Activated CD4-positive, alpha-beta T cell treated with anti-CD3 and anti-CD28 coated beads, Interleukin-2, amount 10 ng/mL, durations not matched to agents 7 days and 5 days (primary cell): ENCODE measurements at places on chromosomes 12 and 14.

- DNase-seq, result no peak
Observed at GRCh38 chr14:65620195-65620594, 207.7 kb downstream of the FUT8 start.

DNA sequence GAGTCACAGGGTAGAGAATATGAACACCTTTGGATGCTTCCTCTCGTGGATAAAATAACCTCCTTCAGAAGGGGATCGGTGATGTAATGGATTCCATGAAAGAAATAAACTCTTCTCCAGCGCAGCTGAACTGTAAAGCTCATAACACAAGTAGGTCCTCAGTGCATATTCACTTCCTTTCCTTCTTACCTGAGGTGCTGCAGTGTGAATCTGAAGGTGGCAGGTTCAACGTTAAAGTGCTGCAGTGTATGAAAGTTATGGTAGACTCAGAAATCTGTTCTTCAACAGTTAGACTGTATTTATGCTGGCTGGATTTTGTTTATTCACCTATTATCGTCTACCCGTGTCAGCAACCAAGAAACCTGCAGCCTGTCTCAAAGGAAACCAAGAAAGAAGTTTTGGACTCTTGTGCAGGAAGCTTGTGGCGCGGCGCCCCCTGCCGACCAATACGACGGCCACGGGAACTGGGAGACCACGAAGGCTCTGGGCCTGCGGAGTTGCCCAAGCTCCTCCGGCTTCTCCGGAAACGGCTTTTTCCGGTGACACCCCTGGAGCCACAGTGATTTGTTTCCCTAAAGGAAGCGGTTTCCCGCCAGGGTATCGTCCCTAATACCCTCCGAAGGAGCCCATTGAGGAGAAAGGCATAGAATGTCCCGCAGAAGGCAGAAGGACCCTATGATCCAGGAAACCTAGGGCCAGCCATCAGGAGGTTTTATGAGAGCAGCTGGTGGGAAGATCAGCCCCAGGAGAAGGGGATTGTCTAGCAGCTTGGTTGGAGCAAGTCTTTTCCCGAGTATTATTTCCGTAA, 17.6 kb upstream of the RNASE3 start:
- peak; percentile 81 for DNase-seq

- DNase-seq, result no peak
Observed at GRCh38 chr14:24098927-24099813, 5.1 kb downstream of the PCK2 start.

- DNase-seq, result no peak
Observed at GRCh38 chr14:105528586-105529318, 2.4 kb downstream of the TMEM121 start.

GRCh38 chr12:130933269-130933995, 20.3 kb upstream of the ADGRD1 start:
- DNase-seq, result no peak

GRCh38 chr14:98935921-98936320, 336.1 kb downstream of the BCL11B start:
- DNase-seq, result no peak

- no peak for DNase-seq
Observed at GRCh38 chr12:103886195-103886797, 43.9 kb upstream of the HSP90B1 start.

DNA sequence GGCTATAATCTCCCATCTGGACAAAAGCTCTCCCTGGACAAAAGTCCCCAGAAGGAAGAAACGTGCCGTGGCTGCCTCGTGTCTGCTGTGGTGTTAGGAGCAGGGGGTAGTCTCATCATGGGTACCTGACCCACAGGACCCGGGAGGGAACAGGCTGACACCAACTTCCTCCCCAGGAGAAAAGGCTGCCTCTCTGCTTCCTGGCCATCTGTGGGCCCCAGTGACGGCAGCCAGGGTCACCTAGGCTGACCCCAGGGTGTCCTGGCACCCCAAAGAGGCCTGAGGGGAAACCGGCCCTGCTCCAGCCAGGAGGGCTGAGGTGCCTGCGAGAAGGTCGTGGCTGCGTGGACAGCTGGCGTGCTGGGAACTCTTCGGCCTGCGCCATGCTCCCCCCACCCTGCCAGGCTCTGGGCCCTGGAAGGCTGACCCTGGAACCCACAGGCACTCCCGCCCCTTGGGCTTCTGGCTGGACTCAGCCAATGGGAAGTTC, 133.9 kb downstream of the RFLNA start:
- DNase-seq, result no peak

- peak; percentile 73 for DNase-seq
Observed at GRCh38 chr14:61252369-61253063, 28.6 kb downstream of the TMEM30B start.

- no peak for DNase-seq
Observed at GRCh38 chr12:46537387-46537955, 164.9 kb upstream of the SLC38A2 start.

GRCh38 chr14:86541972-86542371, 1012.0 kb downstream of the FLRT2 start:
- no peak for DNase-seq

DNA sequence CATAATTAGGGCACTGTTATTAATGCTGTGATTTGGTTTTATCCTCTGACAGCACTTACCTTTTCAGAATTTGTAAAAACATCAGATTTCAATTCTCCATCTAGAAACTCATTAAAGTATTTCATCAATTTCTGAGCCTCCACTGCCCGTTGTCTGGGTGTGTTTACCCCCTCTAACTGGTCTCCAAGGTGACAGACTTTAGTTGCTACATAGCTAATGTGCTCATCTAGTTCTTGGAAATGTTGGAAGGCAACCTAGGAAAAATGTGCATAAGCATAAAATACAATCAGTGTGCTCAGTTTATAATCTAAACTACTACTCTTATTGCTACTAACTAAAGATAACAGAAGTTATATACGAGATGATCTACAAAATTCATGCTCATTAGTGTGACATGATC, 24.6 kb downstream of the EXOC5 start:
- no peak for DNase-seq

GRCh38 chr12:108491256-108491655, 23.8 kb upstream of the FICD start:
- DNase-seq, result no peak

DNA sequence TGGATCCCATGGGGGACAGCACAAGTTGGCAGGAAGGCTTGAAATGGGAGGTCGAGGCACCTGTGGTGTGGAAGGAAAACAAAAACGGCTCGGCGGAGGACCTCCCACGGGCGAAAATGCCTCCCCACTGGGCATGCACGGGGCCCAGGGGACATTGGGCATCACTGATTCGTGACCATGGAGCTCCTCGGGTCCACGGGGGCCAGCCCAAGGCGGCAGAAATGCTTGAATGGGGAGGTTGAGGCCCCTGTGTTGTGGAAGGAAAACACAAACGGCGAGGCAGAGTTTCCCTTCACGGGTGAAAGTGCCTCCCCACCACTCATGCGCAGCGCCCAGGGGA, 376.0 kb downstream of the ALG10 start:
- DNase-seq, result no peak

- DNase-seq, result no peak
Observed at GRCh38 chr14:22691171-22691570, 47.0 kb upstream of the OR6J1 start.

DNA sequence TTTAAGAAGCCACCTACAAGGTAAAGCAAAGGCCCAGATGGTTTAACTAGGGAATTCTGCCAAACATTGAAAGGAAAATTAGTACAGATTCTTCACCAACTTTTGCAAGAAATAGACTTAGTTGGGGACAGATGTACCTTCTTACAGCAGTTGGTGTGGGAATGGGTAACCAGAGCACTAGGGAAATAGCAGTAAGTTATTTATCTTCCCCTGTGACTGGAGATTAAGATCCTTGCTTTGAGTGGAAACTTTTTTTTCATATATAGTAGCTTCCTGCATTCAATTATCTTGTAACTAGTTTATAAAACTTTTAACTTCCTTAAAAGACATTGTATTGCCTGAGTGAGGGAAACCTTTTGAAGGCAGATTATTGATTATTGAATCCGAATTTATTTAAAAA, 44.2 kb downstream of the ARID2 start:
- DNase-seq, result no peak

- DNase-seq, result no peak
Observed at GRCh38 chr12:18810537-18811253, 72.8 kb downstream of the CAPZA3 start.

DNA sequence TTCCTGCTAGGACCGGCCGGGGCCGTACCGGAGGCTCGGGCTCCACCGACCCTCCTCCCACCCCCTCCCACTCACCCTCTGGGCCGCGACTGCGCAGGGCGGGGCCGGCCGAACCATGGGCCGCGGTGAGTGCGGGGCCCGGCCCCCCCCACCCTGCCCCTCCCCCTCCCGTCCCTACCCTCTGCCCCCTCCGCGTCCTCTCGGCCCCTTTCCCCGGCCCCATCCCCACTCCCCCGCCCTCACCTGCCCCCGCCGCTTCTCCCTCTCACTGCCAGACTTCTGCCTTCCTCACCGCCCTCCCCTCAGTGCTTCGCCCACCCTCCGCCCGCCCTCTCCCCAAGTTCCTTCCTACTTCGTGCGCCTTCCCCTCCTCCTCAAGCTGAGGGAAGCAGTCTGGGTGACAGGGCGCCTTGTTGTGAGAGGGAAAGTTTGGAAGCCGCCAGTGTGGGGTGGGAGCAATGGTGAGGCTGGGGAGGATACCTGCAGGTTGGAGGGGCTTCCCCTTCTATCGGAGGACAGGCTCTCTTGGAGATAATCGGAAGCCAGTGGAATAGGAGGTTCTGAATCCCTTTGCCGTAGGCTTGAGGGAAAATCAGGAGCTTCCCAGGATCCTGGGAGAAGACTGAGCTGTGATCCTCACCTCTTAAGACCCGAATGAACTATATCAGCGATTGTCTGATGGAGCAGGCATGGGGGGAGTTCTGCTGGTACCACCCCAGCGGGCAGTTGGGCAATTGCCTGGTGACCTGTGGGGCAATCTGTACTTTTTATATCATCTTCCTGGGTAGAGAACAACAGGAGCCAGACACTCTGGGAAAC, 472 bp downstream of the MBD6 start:
- peak; percentile 60 for DNase-seq

GRCh38 chr14:58072288-58073071, 79.5 kb downstream of the ARMH4 start:
- DNase-seq, result peak; percentile 66

DNA sequence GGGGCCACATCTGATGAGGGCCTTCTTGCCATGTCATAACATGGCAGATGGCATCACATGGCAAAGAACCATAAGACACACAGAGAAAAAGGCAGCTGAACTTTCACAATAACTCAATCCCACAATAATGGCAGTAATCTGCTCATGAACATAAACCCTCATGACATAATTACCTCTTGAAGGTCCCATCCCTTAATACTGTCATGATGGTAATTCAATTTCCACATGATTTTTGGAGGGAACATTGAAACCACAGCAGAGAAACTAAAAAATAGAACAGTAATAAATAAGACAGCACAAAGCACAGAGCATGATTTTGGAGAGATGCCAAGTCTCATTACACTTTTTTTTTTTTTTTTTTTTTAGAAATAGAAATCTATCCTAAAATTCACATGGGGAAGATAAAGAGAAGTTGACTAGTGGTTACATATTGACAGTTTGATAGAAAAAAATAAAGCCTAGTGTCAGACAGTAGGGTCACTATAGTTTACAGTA, 61.8 kb upstream of the ATF7IP start:
- DNase-seq, result no peak

DNA sequence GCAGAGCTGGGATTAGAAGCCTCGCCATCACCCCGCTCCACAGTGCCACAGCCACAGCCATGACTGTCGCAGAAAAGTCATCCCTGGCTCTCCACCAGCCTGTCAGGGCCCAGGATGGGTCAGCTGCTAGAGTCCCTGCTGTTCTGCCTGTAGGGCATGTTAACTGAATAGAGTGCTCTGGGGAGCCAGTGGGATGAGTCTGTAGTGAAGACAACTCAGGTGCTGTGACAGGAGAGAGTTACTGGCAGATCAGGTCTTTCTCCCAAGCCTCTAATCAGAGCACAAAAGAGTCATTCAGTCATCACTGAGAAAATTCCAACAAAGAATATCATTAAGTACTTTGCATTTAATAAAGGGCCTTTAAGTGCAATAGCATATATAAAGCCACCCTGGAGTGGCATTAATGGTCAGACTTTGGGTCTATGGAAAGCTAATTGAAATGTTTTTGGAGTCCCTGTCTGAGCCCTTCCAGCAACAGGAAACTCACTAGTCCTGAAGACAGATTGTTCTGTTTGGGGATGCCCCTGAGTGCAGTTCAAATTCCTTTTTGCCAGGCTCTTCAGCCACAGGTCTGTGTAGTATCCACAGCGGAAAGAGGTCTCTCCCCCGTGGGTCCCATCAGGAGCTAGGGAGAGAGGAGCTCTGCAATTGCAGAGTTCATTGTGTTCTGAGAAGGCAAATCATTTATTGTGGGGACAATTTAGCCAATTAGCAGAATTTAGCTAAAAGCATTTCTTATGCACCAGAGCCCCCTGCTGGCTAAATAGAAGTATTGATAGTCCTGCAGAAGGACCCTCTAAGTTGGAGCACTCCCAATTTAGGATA, 45.2 kb upstream of the C14orf132 start:
- peak; percentile 44 for DNase-seq

GRCh38 chr12:49288412-49288853, 6.5 kb upstream of the PRPH start:
- peak; percentile 81 for DNase-seq

DNA sequence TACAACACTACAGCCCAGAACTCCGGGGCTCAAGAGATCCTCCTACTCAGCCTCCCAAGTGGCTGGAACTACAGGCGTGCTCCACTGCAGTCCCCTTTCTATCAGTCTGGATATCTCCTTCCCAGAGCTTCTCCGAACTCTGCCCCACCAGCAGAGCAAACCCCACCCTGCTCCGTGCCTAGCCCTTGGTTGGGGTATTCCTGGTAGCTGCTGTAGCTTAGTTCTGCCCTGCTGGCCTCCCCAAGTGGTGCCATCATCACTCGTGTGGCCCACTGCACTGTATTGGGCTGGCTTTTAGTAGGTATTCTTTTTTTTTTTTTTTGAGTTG, 9.5 kb downstream of the HSP90AA1 start:
- DNase-seq, result no peak

DNA sequence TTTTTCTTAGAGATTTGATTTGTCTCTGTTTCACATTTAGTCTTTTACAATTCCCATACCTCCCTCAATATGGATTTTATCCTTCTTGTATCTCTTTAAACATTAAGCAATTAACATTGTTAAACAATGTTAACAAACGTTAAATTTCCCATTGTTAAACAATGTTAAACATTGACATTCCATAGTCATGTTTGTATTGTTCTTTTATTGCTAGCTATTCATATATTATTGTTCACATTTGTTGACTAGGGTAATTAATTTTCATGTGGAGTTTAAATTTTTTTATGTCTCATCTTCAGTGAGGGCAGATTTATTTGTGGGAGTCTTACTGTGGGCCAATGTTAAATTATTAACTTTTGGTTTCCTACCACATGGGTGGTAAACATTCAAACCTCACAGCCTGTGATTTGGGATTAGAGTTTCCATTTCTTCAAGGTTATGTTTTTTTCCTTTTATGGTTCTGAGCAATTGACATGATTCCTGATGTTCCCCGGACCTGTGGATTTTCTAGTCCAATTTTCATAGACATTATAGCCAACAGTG, 294.3 kb downstream of the ALG10B start:
- DNase-seq, result no peak

DNA sequence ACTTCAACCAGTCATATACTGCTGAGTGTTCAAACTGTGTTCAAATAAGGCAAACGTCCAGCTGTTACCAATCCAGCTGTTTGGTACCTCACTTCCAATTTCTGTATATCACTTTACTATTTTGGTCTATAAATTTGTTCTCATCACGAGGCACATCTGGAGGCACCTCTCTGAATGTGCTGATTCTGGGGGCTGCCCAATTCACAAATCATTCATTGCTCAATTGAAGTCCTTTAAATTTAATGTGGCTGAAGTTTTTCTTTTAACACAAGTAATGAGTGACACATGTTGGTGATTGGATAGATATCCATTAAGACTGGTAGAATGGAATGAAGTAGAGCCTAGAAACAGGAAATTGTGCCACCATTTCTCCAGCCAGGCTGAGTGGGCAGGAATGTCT, 617.0 kb upstream of the TMEM132C start:
- no peak for DNase-seq
